T-helper 2 cell (primary cell): ENCODE measurements at places on chromosomes 3 and 15.

DNA sequence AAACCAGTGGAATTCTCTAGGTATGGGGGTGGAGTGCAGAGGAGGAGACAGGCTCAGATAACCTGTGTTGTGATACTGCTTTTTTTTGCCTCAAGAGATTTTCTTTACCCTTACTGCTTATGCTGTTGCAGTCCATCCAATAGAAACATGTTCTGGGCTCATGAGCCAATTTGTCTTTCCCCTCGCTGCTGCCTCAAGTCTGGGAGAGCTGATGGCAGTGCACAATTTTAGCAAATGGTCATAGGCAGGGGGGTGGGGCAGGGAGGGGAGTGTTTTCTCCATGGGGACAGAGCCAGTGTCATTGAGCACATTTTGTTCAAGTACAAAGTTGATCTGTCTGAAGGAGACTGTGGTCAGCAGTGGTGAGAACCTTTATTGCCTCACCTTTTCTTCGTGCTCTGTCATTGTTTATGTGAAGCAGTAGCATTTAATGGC is 134.9 kb downstream of the MBNL1 start:
- DNase-seq = no peak

- DNase-seq = no peak
Measured at GRCh38 chr3:15063238-15063637, 1.9 kb downstream of the MRPS25 start.

GRCh38 chr3:4633078-4634004 is 140.2 kb downstream of the ITPR1 start:
- DNase-seq = peak; percentile 20

- no peak for DNase-seq
Measured at GRCh38 chr3:197302696-197303341, 4.4 kb upstream of the DLG1 start.

- DNase-seq = no peak
Measured at GRCh38 chr15:40054605-40054854, 15.5 kb upstream of the SRP14 start.

GRCh38 chr3:70383360-70383831 is 71.0 kb upstream of the MDFIC2 start:
- DNase-seq = peak; percentile 25

DNA sequence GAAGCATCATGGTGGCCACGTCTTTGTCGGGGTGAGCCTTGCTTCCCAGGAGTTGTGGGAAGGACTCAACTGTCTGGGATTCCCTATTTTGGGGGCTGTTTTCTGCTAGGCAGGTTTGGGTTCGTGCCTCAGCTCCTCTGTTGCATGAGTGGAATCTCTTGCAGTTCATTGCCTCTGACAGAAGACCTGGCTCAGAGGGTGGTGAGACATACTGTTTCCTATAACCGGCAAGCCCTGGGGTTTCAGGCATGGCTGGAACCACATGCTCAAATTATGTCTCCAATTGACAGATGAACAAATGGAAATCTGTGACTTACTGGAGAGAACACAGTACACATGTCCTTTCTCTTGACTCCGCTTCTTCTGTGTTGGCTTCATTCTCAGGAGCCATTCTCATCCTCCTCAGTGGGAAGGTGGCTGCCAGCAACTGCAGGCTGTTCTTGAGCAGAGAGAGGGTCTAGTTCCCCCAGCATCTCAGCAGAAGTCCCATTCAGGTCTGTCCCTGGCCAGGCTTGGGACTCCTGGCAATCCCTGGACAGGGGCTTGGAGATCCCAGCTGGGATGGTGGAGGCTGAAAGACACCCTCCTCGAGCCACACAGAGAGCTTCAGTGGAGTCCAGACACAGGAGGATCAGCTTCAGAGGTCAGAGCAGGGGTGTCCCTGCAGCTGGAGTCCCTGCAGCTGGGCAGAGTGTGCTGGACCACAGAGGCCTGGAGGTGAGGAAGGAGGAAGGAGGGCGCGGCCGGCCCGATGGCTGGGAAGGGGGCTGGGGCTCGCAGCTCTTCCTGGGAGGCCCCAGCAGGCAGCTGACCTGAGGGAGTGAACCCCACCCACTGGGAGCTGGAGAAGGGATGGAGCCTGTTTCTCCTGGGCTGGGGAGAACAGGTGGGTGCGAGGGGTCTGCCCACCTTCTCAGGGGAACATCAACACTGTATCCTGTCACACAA is 97.6 kb downstream of the LSM3 start:
- DNase-seq = no peak

DNA sequence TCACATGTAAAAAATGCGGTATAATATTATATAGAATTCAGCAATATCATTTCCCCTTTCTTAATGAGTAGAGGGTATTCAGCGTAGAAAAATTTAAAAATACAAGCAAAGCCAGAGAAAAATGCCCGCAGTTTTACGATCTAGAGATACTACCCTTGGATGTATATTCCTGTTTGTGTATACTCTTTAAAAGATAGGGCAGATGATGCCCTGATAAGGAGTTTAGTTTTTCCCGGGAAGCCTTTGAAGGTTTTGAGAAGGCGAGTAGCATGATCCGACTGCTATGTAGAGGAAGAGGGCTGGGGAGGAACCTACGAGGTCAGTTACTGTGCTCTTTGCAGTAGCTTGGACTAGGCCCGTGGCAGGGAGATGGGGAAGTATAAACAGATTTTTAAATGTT is 1.2 kb downstream of the YEATS2 start:
- no peak for DNase-seq

DNA sequence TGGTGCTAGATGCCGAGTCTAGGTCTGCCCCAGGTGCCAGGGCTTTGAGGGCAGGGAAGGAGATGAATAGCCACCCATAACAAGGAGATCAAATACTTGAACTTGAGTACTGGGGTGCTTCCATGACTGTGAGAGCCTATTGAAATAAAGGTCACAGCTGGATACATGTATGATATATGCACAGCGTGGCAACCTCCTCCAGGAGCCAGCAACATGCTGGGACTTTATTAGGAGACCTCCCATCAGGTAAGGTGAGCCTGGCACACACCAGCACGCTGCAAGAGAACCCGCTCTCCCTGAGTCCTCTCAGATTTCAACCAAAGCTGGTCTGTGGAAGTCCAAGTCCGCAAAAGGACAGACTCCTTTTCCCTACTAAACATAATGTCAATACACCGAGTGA is 10.5 kb upstream of the HES1 start:
- DNase-seq = no peak

- no peak for DNase-seq
Measured at GRCh38 chr3:18190646-18191045, 234.5 kb downstream of the SATB1 start.

- DNase-seq = no peak
Measured at GRCh38 chr15:80721476-80721875, 26.4 kb downstream of the ABHD17C start.

GRCh38 chr15:65795663-65796216 is 3.6 kb upstream of the DENND4A start:
- peak; percentile 49 for DNase-seq

DNA sequence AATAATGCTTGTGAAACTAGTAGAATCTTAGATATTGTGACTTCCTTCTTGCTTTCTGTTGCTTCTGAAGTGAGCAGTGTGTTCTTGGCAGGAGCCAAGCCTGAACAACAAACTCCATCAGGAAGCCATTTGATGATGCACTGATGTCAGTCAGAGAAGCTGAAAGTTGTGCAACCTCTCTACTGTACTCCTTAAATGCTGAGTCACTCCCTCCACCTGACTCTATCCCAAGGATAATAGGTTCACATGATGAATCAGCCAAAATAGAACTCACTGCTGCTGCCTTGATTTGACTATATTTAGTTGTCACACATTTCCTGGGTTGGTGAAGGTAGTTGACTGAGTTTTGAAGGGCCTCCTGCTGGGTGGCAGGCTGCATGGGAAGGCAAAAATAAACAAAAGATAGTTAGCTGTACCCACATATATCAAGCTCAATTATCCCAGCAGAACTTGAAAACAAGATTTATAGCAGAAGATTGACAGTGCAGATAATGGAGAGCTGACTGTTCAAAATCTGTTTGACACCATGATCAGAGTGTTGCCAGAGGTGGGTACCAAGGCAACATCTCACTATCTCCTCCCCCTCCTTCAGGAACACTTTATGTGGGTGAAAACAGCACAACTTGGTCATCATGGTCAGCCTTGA is 328.4 kb upstream of the DPH6 start:
- no peak for DNase-seq

DNA sequence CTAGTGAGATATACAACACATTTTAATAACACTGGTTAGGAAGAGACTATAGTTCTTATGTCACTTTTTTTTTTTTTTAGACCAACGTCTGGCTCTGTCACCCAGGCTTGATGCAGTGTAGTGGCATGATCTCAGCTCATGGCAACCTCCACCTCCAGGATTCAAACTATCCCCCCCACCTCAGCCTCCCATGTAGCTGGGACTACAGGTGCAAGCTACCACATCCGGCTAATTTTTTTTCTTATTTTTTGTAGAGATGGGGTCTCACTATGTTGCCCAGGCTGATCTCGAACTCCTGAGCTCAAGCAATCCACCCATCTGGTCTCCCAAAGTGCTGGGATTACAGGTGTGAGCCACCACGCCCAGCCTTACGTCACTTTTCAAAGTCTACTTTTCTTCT is 100.8 kb downstream of the FOXP1 start:
- no peak for DNase-seq

DNA sequence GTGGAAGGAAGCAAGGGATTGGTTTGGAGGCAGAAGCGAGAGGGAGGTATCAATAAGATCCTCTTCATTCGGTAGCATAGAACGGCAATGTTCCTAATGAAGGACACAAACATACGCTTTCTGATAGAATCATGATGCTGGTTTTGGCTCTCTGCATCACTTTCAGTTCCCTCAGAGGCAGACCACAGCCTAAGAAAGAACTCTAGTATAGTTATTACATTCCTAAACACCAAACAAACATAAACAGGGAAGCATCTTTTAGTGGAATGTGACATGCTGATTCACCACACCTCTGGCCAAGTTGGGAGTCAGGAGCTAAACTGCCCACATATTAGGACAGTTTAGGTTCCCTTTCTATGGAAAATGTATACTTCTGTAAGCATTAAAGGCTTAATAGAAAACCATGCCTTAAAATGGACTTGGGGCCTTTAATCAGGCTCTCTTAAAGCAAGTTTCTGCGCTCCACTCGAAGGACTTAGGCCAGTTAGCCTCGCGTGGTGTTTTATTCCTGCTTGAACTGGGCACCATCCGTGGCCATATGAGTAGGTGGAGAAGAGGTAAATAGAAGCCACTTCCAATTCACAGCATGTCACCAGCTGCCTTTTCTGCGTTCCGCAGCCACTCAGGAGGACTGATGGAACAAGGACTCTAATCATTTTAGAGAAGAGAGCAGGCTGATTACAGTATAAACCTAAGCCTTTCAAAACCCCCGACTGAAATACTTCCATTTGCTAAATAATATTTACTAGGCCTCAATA is 53.7 kb downstream of the CD47 start:
- no peak for DNase-seq

GRCh38 chr15:70099967-70100473 is 2.3 kb upstream of the TLE3 start:
- DNase-seq = peak; percentile 38

GRCh38 chr3:57068437-57069089 is 8.1 kb downstream of the SPATA12 start:
- DNase-seq = no peak
